Suprapubic skin (tissue), 4 donors: ENCODE measurements at places on chromosomes 6 and 20.
A peak's percentile ranks its signal among the peaks of the same experiment; 100 is the strongest.

DNA sequence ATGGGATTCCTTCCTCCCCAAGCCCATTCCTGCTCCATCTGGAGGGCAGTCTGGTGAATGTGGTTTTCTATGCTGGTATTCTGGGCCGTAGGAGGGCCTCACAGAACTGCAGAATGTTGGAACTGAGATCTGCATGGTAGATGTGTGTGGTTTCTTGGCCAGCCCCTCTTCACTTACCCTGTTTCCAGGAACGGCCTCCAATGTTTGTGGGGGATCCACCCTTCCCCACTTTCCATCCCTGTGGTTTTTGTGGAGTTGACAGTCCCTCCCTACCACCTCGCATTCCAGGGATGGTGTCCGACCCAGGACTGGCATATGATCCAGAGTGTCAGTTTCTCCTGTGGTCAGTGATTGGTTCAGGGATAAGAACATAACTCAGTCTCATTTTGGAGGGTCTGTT lies 26.7 kb upstream of the TMEM14A start:
- no peaks in the 10 kb centered on the region for H3K36me3 ChIP-seq
- no peak overlapping the region for H3K4me3 ChIP-seq
- DNase-seq: no peak
- no peak overlapping the region for H3K27ac ChIP-seq

- no peak overlapping the region for H3K27ac ChIP-seq
- no peaks in the 10 kb centered on the region for H3K27me3 ChIP-seq
- H3K4me1 ChIP-seq: peaks cover 7% of the 10 kb centered on the region
- H3K4me3 ChIP-seq: no peak overlapping the region
- peak; percentile 93 for DNase-seq
Measured at GRCh38 chr6:108835218-108835850, 12.9 kb upstream of the ARMC2 start.

- no peaks in the 10 kb centered on the region for H3K27me3 ChIP-seq
- no peak overlapping the region for H3K27ac ChIP-seq
- H3K4me3 ChIP-seq: no peak overlapping the region
- no peak for DNase-seq
- no peaks in the 10 kb centered on the region for H3K4me1 ChIP-seq
Measured at GRCh38 chr6:120363429-120363828, 970.9 kb downstream of the TBC1D32 start.

DNA sequence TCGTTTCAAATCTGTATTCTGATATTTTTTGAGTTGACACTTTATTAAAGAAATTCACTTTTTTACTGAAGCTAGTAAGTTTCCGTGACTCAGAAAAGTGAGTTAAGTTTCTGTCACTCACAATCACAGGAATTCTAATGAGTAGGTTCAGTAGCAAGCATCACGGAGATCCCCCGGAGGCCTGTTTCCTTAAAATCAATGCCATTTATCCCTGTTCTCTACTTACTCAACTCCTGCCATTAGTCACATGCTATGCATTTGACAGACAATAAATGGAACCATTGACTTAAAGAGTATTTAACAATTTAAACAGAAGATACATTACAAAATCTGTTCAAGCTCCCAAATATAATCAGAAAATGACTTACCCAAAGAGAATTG lies 9.1 kb downstream of the SLC18B1 start:
- DNase-seq: no peak
- no peak overlapping the region for H3K4me3 ChIP-seq
- no peaks in the 10 kb centered on the region for H3K4me1 ChIP-seq
- peaks cover 17% of the 10 kb centered on the region for H3K36me3 ChIP-seq

DNA sequence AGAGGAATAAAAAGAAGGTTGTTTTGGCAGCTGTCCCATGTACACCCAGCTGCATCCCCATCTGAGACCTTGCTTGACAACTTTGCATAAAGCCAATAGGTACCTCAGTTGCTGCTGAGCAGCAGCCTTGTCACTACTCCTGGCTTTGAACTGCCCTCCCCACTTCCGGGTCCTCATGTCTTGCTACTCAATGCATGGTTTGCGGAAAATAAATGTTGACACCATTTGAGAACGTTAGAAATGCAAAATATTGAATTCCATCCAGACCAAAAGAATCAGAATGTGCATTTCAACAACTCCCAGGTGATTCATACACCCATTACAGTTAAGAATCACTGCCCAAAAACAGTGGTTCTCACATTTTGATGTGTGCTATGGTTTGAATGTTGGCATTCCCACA lies 32.9 kb downstream of the GPX5 start:
- H3K36me3 ChIP-seq: no peaks in the 10 kb centered on the region
- H3K4me3 ChIP-seq: no peak overlapping the region
- H3K4me1 ChIP-seq: peaks cover under 1% of the 10 kb centered on the region
- H3K27ac ChIP-seq: no peak overlapping the region

GRCh38 chr6:111970426-111970825 lies 83.5 kb upstream of the CCN6 start:
- H3K27ac ChIP-seq: no peak overlapping the region
- H3K27me3 ChIP-seq: no peaks in the 10 kb centered on the region
- H3K36me3 ChIP-seq: no peaks in the 10 kb centered on the region
- DNase-seq: no peak
- no peak overlapping the region for H3K4me3 ChIP-seq

DNA sequence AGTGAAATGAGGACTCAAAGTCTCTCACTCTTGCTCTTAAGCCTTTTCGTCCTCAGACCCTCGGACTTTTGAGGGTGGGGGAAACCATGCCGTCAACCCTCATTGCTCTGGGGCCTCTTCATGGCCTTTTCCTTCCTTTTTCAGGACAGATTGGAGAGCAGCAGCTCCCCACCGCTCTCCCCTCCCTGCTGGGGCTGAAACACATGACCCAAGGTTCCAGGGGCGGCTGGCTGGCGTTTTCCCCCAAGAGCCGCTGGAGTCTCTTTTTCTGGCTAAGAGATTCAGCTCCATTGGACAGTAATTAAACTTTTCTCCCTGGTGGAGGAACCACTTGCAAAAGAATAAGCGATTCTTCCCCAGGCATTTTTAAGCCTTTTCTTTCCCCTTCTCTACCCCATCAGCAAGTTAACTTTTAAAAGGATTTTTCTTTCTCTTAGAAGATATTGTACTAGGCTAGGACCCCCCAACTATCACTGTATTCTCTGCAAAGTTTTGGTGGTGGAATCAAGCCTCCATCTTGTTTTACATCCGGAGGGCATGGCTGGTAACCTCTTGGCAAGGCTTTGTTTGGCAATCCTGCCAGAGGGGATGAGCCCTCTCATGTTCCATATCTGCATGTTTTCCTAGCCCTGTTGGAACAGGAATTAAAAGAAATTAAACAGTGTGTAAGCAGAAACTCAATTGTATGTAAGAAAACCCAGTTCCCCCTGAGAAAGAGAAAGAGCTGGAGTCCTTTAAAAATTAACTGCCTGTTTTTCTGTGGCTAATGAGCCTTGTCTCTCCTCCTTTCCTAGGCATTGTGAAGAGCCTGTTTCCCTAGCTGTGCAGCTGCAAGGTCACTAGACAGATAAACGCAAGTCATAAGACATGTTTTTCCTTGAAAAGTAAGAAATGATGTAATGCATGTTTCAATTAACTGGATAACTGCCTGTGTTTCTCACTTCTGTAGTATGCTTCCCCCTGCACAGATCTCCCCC lies 100.8 kb upstream of the GPR6 start:
- no peaks in the 10 kb centered on the region for H3K27me3 ChIP-seq
- peaks cover 58% of the 10 kb centered on the region for H3K4me1 ChIP-seq
- no peak overlapping the region for H3K4me3 ChIP-seq
- no peaks in the 10 kb centered on the region for H3K36me3 ChIP-seq
- DNase-seq: no peak

- no peaks in the 10 kb centered on the region for H3K36me3 ChIP-seq
- DNase-seq: no peak
- no peaks in the 10 kb centered on the region for H3K4me1 ChIP-seq
- H3K27ac ChIP-seq: no peak overlapping the region
Measured at GRCh38 chr6:138609801-138610430, 110.6 kb upstream of the NHSL1 start.

- H3K27ac ChIP-seq: no peak overlapping the region
- DNase-seq: no peak
- H3K4me1 ChIP-seq: peaks cover 3% of the 10 kb centered on the region
- H3K36me3 ChIP-seq: peaks cover 51% of the 10 kb centered on the region
- H3K27me3 ChIP-seq: no peaks in the 10 kb centered on the region
Measured at GRCh38 chr6:8088886-8089285, 13.5 kb downstream of the EEF1E1 start.

DNA sequence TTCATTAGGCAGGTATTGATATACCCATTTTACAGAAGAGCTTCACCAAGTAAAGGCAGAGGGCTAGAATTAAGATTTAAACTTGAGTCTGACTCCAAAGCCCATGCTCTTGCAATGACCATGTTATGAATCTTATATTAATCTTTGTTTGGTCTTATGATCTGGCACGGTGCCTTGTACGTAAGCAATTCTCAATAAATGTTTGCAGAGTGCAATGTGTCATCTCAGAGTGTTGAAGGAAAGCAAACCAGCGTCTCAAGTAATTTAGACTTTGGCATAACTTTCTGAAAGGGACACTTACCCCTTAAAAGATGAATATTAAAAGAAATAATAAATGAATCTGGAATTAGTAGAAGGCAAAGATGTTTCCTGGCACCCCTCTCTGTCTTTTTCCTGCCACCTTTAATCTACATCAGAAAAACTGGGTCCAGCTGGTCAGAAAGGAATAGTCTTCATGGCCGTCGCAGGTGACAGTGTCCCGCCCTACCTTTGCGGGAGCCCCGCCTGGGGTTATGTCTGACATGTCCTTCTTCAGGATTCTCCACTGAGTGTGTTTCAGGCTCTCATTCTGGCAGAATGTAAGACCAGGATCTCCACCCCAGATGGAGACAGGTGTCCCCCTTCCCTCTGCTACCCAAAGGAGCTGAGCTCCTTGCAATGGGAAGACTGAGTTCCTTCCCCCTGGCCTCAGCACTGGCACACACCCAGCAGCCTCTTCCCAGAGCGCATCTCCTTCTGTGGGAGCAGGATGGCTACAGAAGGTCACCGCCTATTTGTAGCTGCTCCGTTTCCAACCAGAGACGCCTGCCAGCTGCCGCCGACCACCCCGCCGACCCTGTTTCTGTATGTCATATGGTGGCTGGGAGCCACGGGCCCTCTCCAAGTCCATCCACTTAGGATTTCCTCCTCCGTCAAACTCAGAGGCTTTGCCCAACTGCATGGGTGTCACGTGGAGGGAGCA lies 266.3 kb upstream of the ECI2 start:
- peaks cover 31% of the 10 kb centered on the region for H3K4me1 ChIP-seq
- DNase-seq: no peak
- no peak overlapping the region for H3K27ac ChIP-seq

DNA sequence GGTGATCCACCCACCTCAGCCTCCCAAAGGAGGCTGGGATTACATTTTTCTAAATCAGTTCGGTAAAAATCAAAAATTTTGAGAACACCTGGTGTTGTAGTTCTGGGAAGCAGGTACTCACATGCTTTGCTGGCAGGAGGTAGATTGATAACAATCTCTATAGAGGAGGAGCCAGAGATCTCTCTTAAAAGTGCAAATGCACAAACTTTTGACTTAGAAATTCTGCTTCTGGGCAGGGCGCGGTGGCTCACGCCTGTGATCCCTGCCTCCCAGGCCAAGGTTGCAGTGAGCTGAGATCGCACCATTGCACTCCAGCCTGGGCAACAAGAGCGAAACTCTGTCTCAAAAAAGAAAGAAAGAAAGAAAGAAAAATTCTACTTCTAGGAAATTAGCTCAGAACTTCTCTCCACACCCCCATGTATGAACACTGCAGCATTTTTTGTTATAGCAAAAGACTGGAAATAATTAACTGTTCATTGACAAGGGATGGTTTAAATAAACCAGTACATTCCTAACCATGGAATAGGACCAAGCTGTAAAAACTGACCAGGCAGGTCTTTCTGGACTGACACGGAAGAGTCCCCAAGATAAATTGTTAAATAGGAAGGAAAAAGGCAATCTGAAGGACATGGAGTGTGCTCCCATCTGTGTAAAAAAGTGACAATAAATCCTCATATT lies 14.4 kb upstream of the TRIB3 start:
- DNase-seq: no peak
- H3K4me1 ChIP-seq: peaks cover 40% of the 10 kb centered on the region
- H3K27me3 ChIP-seq: no peaks in the 10 kb centered on the region
- no peaks in the 10 kb centered on the region for H3K36me3 ChIP-seq

DNA sequence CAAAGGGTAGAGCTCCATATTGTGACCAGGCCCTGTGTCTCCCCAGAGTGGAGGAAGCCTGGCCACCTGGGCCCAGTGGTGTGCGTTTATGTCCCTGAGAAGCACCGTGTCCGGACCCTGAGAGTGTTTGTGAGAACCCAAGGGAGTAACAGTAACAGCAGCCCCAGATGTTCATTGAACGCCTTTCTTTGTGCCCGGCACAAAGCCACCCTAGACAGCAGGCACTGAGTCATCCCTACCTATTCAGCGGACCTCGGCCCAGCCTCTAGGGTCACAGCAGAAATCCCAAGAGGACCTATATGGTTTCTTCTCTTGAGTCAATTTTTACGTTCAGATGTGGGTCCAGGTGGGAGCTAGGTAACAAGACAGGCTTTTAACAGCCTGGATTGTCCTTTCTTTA lies 24.5 kb downstream of the BCAS4 start:
- H3K27ac ChIP-seq: no peak overlapping the region
- H3K36me3 ChIP-seq: no peaks in the 10 kb centered on the region
- no peak for DNase-seq
- H3K4me1 ChIP-seq: peaks cover 7% of the 10 kb centered on the region
- no peak overlapping the region for H3K4me3 ChIP-seq

- H3K4me3 ChIP-seq: no peak overlapping the region
- peaks cover 28% of the 10 kb centered on the region for H3K4me1 ChIP-seq
- no peak overlapping the region for H3K27ac ChIP-seq
Measured at GRCh38 chr6:170176136-170176897, 114.6 kb downstream of the DLL1 start.

DNA sequence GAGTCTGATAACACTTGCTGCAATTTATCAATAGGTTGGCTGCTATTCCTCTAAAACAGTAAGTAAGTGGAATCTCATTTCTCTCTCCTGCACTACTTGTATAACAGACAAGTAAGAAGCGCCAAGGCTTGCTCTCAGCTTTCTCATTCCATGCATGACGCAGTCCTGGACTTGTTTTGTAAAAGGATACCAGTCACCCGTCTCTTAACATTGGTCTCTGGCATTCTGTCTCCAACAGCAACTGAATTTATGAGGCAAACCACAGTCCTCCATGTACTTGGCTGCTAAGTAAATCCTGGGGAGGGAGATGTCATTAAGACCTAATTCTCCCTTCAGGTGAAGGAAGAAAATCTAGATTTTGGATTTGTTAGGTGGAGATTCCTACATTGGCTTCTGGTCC lies 115.4 kb downstream of the OPN5 start:
- DNase-seq: no peak
- no peaks in the 10 kb centered on the region for H3K36me3 ChIP-seq
- no peak overlapping the region for H3K4me3 ChIP-seq
- H3K27ac ChIP-seq: no peak overlapping the region
- no peaks in the 10 kb centered on the region for H3K4me1 ChIP-seq

DNA sequence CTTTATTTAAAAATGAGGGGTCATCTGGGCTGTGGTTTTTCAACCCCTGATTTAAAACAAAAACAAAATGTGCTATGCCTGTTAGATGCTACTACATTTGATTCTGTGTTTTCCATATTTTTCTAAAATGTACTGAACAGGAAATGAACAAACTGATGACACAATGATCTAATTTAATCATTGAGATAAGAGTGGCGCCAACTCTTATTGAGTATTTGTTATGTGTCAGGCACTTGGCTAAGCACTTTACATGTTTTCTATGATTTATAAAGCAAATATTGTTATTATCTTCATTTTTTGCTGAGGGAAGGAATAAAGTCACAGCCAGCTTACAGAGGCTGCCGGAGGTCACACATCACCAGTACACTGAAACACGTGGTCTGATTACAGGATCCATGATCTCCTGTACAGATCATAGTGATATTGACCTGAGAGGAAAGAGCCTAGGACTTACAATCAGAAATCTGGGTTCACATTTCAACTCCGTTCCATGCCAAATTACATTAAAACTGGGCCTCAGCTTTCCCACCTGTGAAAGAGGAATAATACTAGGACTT lies 166.7 kb downstream of the ESR1 start:
- no peaks in the 10 kb centered on the region for H3K27me3 ChIP-seq
- no peaks in the 10 kb centered on the region for H3K36me3 ChIP-seq
- H3K27ac ChIP-seq: no peak overlapping the region
- DNase-seq: no peak
- H3K4me1 ChIP-seq: no peaks in the 10 kb centered on the region
